Caudate nucleus (tissue), 63 donors: ENCODE measurements at places on chromosomes 1 and 21.

- no peak for DNase-seq
These were observed 49.1 kb upstream of the SERBP1 start for GRCh38 chr1:67479146-67479891.

- DNase-seq: no peak
These were observed 10.2 kb downstream of the OSCP1 start for GRCh38 chr1:36440044-36440443.

GRCh38 chr1:239882967-239883366 lies 208.7 kb upstream of the FMN2 start:
- DNase-seq: no peak

GRCh38 chr1:227919906-227920305 lies 27.8 kb downstream of the WNT9A start:
- DNase-seq: no peak

- no peak for DNase-seq
These were observed 1.5 kb downstream of the B4GALT2 start for GRCh38 chr1:43980255-43981134.
